NT2/D1 (cell line): ENCODE measurements at places on chromosomes 7 and 10.

DNA sequence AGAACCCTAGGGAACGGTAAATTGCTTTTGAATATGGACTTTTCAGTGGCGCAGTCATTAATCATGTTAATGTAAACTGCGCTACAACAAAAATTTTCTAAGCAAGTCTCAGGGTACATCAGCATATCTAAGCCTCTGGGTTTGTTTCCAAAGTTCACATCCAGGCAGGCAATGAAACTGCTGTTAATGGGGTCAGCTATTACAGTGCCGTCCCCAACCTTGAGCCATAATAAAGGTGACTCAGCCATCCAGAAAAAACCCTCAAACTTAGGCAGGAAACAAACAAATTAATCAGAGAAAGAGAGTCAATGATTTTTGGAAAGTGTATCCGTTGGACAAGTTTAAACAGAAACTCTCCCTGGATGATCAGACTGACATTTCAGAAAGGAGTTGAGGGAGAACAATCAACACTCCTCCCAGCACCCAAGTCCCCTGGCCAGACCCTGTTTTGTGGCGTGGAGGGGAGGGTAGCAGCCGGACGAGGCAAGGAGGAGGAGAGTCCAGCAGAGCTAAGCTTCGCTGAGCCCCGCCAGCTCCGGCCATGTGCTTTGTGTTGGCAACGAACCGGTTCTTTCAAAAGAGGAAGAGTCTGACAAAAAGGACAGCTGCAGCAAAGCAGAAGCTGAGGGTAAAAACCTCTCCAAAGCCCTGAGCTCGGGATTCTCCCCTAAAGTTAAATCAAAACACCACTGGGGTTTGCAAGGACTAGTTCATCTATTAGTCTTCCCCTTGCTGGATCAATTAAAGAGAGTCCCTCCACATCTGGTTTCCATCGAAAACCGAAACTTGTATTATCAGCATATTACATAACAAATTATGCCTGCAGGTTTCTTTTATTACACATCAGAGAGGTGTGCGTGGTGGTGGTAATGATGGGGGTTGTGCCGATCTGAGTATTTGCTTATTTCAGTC, 3.6 kb downstream of the FAM53B start:
- DNase-seq, result no peak

DNA sequence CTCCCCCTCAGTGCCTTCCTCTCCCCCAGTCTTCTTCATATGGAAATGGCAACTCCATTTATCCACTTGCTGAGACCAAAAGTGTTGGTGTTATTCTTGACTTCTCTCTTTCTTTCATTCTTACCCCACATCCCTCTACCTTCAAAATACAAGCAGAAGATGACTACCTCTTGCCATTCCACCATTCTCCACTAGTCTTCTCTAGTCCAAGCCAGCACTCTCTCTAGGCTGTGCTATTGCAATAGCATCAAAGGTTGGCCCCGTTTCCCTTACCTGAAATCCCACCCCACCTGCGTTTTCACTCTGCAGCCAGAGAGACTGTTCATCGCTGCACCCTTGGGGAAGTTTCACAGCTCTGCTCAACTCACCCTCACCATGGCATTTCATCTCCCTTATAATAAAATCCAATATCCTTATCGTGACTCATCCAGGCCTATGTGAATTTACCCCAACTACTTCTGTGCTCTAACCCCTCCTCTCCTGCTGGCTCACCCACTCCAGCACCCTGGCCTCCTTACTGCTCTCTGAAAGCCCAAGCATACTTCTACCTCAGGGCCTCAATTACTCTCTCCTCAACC, 109.1 kb downstream of the LSM5 start:
- no peak for DNase-seq

GRCh38 chr10:18563003-18563726, 88.2 kb downstream of the NSUN6 start:
- DNase-seq, result no peak

DNA sequence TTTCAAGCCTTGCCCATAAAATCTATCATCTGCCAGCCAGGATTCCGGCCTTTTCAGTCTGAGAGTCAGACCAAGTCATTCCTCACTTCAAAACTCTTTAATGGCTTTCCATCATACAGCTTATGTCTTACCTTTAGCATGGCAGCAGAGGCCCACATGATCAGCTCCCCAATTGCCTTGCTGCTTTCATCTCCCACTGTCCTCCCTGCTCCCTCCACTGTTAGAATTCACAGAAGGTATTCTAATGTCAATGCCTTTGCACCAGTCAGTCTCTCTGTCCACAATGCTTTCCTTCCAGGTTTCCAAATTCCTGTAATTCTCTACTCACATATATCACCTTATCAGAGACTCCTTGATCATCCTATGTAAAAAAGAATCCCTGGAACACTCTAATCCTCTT, 37.2 kb downstream of the SEMA3E start:
- DNase-seq, result no peak

DNA sequence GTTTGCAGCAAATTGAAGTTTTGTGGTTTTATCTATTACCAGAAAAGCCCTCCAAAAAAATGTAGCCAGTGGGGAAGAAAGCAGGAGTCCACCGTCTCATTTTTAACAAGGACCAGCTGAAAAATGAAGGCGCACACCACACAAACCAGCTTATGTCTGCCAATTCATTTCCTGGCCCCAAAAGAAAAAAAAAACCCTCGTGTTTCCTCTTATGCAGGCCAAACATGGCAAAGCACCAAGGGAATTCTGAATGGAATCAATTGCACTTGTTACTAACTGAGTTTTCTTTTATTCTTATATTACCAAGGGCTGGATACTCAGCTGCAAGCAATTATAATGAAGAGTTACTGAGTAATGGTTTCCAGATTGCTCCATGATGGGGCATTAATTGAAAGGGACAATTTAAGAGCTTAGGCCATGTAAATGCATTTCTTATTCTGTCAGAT, 428.3 kb upstream of the NPVF start:
- no peak for DNase-seq

DNA sequence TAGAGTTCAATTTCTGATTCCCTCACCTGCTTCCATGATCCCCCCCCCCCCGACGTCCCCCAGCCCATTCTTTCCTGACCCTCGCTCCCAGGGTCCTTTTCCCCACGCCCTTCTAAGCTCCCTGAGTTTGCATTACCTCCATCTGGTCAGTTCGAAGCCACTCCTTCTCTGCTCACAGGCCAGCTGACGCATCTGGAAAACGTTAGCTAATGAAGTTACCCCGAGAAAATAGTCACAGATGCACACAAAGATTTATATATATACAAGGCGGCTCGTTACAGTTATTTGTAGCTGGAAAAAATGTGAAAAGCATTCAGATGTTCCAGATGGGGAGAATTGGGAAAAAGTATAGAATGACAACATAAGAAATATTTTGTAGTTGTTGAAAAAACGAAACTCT, 630.0 kb upstream of the FOXK1 start:
- DNase-seq, result no peak

- no peak for DNase-seq
Observed at GRCh38 chr10:79460687-79461086, 15.3 kb upstream of the ZCCHC24 start.

- peak; percentile 50 for DNase-seq
Observed at GRCh38 chr7:322111-322671, 32.2 kb downstream of the FOXL3 start.

DNA sequence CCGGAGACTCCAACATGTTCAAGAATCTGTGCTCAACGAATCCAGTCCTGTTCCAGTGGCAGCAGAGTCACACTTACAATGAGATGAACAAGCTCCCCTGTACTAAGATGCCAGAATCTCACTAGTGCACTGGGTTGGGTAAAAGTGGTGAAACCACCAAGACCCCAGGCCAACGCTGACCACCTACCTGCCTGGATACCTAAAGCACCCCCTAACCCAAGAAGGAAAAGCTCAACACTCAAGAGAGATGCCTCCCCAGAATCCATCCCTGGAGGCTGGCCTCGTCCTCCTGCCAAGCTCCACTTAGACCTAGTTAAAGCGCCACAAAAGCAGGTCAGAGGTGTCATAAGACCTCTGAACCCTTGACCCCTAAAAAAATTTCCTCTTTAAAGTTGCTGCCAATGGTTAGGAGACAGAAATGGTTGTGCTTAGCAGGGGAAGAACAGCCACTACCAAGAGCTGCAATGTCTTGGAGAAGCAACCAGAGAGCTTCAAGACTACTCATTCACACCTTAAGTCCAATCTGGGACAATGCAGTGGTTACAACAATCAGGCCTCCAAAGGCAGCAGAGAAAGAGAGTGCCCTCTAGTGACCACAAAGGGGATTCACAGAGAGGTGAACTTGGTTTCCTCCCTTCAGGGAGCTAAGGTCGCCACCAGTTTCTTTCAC, 94.6 kb upstream of the MACROH2A2 start:
- peak; percentile 33 for DNase-seq

- no peak for DNase-seq
Observed at GRCh38 chr10:32038777-32039176, 17.4 kb downstream of the KIF5B start.

GRCh38 chr7:40795607-40796006, 660.8 kb downstream of the SUGCT start:
- no peak for DNase-seq

GRCh38 chr10:9305018-9305655, 1250.6 kb downstream of the GATA3 start:
- DNase-seq, result peak; percentile 8

DNA sequence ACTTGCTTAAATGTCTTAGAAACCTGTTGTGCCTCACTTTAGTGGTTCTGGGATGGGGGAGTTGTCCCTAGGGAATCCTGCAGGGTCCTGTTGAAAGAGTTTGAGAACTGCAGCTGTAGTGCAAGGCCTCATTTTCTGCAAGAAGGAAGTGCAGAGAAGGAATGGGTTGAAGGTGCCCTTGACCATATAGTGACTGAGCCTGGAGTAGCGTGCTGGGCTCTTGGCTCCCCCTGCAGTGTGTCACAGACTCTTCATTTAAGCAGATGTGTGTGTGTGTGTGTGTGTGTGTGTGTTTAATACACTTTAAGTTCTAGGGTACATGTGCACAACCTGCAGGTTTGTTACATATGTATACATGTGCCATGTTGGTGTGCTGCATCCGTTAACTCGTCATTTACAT, 92.2 kb downstream of the GRK5 start:
- DNase-seq, result no peak

- no peak for DNase-seq
Observed at GRCh38 chr7:128234476-128235026, 6.5 kb upstream of the LEP start.

- no peak for DNase-seq
Observed at GRCh38 chr7:37341033-37341630, 107.5 kb downstream of the ELMO1 start.

GRCh38 chr10:132610071-132610701, 72.6 kb downstream of the INPP5A start:
- DNase-seq, result no peak

DNA sequence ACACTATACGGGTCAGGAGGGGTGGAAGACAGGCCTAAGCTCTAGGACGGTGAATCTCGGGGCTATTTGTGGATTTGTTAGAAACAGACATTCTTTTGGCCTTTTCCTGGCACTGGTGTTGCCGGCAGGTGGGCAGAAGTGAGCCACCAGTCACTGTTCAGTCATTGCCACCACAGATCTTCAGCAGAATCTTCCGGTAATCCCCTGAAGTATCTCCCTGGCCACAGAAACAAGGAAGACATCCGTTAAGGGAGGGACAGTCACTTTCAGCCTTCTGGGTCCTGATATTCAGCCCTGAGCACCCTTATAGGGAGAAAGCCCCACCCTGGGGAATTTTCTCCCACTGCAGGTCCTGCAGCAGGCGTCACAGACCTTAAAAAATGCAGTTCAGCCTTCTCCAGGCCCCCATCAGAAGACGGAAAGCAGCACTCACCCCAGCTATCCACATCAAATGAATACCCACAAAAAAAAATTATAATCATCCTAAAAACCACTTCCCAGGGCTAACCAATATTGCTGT, 23.2 kb downstream of the PLAC9 start:
- no peak for DNase-seq

DNA sequence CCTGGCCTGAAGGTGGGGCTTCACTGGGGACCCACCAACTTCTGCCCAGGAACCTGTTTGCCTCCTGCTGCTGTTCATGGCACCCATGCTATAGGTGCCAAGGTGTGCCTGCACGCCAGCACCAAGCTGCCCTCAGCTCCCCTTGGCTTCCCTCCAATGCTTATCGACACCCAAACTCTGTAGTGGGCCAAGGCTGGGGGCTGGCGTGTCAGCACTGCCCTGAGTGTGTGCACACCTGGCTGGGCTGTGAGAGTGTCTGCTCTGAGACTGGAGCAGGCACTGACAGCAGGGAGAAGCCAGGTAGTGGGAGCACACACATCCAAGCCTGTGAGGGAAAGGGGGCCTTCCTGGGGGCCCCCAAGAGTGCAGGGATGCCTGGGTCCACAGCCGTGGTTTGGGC, 43.1 kb upstream of the TUBB8 start:
- DNase-seq, result no peak

DNA sequence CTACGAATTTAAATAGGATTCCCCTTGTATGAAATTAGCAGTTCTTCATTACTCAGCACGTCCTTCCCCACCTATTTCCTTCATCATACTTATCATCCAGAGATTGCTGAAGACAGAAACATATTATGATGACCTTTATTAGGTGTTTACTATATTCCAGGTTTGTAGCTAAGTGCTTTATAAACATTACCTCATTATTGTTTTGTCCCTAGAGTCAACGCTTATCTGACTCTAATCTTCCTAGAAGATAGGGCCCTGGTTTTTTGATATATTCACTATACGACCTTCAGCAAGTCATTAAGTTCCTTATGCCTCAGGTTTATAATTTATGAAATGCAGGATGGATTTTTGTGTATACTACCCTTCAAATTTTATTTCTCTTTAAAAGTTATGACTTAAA, 36.8 kb upstream of the NRP1 start:
- no peak for DNase-seq

DNA sequence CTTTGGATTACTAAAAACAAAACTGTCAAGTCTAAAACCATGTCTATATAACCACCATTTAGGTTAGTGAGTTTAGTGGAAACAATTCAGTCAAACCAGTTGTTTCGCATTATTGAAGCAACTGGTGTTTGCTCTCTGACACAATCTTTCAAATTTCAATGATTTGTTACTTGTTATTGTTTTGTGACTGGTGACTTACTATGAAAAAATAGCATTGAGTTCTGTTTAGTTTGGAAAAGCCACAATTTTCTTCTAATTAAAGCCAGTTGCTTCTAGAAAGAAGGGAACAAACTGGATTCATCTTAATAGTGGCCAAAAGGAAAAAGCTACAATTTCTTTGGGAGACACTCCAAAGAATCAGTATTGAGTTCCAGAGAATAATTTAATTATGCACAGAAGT, 30.4 kb downstream of the LAMB4 start:
- no peak for DNase-seq

DNA sequence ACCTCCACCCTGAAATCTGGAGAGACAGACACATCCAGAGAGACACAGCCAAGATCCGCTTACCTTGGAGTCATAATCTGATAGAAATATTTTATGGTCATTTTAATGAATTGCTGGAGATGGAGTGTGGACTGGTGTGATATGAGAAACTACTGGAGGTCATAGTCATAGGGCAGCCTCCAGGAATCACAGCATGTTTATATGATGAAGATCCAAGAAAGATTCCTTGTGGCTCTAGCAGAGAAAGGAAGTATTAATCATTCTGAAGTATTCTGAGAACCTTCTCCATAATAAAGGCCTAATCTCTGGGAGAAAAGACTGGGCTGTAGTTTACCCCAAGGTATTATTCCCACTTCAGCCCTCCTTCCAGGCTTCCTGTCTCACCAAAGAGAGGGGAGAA, 38.0 kb downstream of the POLR1F start:
- no peak for DNase-seq
